ENCODE measurements at places on chromosomes 2 and 18.

GRCh38 chr2:42045848-42046748, 1.7 kb upstream of the PKDCC start:
- DNase-seq = no peak

- no peak for DNase-seq
Observed at GRCh38 chr18:35117951-35118411, 76.8 kb downstream of the MAPRE2 start.

GRCh38 chr2:140353541-140353940, 1573.4 kb upstream of the NXPH2 start:
- no peak for DNase-seq

GRCh38 chr2:107062173-107062572, 176.2 kb upstream of the ST6GAL2 start:
- no peak for DNase-seq

DNA sequence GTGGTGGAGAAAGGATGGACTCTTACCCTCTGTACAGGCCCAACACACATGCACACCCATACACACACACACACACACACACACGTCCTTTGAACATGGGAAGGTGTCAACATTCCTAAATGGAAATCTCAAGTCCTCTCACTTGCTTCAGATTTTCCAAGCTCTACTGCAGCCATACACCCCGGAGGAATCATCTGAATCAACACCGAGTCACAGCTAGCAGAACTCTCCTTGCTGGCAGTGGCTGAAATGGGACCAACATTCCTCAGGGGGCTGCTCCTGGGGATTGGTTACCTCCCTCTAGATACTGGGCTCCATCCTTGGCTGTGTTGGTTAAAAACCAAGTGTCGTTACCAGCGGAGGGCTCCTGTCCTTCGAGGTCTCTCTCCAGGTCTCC, 112.7 kb downstream of the BCL11A start:
- DNase-seq = no peak

- no peak for DNase-seq
Observed at GRCh38 chr2:152348388-152348787, 13.4 kb downstream of the FMNL2 start.

GRCh38 chr2:64283641-64284361, 139.6 kb upstream of the PELI1 start:
- DNase-seq = peak; percentile 66

DNA sequence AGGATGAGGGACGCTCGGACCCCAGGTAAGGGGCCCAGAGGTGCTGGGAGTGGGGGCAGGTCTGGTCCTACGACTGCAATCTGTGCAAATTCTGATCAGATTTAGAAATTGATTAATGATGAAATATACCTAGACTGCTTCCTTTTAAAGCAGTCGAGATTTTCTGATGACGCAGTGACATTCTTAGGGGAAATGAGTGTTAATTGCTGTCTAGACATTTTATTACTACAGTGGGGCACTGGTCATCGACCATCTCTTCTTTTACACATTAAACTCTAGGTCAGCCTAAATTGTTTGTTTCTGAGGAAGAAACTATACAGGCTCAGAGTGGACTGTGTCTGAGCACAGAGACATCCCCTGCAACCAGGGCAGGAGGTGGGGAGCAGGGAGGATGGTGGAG, 154.4 kb upstream of the SALL3 start:
- DNase-seq = no peak

GRCh38 chr18:14944838-14945237, 196.9 kb downstream of the ANKRD30B start:
- no peak for DNase-seq

DNA sequence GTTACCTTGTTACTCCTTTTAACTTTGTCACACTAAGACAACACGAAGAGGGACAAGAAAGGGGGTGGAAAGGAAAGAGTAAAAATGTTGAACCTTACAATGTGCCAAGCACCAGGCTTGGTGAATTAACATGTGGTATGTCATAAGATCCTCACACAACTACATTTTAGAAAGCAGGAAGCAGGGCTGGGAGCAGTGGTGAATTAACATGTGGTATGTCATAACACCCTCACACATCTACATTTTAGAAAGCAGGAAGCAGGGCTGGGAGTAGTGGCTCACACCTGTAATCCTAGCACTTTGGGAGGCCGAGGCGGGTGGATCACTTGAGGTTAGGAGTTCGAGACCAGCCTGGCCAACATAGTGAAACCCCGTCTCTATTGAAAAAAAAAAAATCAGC, 159.3 kb upstream of the CHAC2 start:
- no peak for DNase-seq

DNA sequence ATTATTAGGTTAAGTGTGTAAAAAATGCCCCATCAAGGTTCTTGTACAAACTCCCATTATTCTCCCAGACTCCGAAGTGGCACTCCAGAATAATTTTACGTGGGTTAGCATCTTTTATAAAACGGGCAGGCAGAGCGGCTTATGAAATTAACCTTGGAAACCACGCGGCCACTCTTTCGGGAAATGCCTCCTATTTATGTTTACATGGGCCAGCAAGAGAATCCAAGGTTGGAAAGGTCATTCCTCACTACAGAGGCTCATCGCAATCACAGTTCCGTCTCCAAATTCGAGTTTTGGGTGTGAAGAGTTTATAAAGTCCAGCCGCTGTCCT, 1.2 kb upstream of the IMPA2 start:
- DNase-seq = no peak

DNA sequence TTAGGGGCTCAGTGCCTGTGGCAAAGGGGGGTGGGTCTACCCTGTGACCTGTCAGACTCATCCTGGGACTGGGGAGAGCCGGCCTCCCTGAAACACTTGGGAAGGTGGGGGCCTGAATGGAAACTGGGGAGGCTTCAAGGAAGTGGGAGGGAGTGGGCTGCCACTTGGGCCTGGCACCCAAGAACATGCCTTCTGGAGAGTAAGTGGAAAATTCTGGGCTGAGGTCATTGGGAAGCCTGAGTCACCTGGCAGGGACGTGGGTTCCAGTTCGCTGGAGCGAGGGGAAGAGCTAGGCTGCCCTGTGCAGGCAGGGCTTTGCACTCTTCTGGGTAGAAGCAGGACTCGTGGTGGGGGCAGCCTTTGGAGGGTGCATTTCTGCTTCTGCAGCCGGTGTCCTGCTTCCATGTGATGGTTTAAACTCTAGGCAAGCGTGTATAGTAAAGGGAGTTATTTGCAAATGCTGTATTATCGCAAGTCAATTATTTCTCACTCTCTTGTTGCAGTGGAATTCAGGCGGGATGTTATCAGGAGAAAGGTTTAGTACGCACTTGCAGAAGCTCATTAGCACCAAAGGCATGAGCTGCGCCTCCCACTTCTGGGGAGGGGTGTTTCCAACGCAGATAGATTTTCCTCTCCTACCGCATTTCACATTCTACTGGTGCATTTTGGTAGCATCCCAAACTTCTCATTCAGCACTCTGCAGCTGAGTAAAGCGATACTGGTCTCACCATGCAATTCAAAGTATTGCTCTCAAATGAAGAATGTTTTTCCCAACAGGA, 3.8 kb downstream of the LRRFIP1 start:
- DNase-seq = no peak

- DNase-seq = no peak
Observed at GRCh38 chr2:11456251-11456650, 9.7 kb downstream of the E2F6 start.

DNA sequence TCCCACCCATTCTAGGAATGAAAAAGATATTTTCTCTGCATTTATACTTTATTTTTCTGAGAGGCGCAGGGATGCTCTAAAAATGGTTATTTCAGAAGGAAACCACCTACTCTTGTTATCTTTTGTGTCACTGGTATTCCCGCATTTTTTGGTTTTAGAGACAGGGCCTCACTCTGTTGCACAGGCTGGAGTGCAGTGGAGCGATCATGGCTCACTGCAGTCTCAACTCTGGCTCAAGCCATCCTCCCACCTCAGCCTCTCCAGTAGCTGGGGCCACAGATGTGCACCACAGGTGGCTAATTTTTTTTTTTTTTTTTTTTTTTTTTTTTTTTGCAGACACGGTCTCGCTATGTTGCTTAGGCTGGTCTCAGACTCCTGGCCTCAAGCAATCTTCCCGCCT, 135.9 kb downstream of the NCK2 start:
- no peak for DNase-seq

- no peak for DNase-seq
Observed at GRCh38 chr2:16020389-16021008, 80.1 kb downstream of the MYCN start.

DNA sequence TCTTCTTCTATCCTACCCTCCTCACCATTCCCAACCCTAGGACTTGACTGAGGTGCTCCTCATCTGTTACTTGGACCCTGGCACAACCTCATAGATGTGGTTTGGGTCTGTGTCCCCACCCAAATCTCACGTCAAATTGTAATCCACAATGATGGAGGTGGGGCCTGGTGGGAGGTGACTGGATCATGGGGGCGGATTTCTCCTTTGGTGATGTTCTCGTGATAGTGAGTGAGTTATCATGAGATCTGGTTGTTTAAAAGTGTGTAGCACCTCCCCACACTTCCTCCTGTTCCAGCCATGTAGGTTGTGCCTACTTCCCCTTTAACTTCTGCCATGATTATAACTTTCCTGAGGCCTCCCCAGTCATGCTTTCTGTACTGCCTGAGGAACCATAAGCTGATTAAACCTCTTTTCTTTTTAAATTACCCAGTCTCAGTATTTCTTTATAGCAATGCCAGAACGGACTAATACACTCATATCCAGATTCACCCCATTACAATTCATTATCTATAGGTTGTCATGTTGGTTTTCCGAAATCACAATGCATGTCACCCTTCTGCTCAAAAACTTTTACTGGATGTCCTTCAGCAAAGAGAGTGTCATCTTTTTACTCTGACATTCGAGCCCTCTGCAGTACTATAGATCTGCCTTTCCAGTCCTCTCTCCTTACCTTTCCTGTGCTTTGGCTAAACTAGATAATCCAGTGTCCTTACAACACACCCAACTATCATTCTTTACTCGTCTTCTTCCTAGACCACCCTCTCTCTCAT, 45.7 kb downstream of the APOB start:
- DNase-seq = no peak

GRCh38 chr18:22186484-22186971, 17.1 kb downstream of the GATA6 start:
- DNase-seq = no peak

DNA sequence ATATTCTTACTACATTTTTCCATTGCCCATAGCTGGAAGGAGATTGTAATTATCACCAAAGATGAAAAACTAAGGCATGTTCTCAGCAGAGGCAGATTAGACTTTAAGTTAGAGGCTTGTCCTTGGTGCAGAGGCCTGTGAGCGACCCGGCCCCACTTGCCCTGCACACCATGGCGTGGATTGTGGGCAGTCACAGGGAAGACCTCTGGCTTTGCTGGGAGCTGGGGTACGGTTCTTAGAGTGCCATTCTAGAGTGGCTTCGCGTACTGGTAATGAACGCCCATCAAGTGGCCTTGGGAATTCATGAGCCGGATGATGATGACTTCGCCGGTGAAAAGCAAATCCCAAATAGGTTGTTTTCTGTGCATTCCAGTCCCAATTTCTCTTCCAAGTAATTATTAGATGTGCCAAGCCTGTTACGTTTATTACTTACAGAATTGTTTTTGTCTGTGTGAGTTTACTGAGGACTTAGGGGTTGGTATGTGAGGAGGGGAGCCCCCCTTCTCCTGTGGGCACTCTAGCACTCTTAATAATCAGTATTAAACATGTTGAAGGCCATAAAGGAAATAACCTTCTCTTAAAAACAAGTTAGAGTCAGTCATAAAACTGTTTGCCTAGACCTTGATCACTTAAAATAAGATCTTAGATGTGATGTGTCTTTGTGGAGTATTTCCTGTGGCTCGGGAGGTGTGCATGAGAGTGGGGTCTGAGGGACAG, 90.6 kb downstream of the LDLRAD4 start:
- no peak for DNase-seq

DNA sequence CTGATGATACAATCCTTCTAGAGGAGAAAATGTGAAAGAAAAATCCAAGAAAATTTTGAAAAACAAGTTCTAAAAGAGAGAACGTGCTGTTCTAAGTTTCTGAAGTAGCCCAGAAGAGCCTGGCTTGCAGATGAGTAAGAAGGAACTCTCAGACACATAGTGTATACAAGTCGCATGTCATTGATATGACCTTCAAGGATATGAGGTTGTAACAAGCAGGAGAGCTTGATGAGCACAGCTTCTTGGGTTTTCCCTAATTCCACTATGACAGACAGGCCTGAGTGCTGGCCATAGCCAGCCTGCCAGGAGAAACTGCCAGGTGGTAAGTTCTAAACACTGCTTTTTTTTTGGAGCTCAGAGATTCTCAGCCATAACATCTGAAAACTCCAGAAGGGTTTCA, 235.7 kb upstream of the SIX2 start:
- DNase-seq = no peak

- DNase-seq = peak; percentile 10
Observed at GRCh38 chr18:57585855-57586250, 649 bp downstream of the FECH start.

- peak; percentile 62 for DNase-seq
Observed at GRCh38 chr2:218168635-218169462, 2.1 kb upstream of the CXCR1 start.

GRCh38 chr2:63642946-63643345, 54.2 kb downstream of the MDH1 start:
- DNase-seq = no peak

DNA sequence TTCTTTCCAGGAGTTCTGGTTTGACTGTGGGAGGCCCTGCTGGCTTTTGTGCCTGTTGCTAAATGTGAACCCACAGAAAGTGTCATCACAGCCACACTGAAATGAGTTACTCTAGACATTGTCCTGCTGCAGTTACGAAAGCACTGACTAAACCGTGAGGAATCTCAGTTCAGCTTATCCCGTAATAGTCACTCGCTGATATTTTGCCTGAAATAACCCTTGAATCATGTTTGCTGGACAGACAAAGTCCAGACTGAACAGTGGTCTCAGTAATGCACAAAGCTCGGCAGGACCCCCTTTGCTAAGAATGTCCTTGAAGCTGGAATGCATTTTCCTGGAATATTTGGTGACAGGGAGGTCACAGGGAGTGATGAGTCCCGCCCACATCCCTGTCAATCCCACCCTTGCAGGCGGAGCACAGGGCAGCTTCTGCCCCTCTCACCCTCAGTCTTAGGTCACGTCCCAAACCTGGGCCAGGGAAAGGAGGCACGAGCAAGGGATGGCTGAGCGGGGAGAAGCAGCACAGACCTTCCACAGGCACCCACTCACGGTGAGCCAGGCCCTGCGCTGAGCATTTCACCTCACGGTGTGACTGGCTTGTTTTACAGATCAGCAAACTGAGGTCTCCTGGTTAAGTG, 53.4 kb downstream of the ADI1 start:
- DNase-seq = no peak

- no peak for DNase-seq
Observed at GRCh38 chr2:14288016-14288415, 344.5 kb upstream of the LRATD1 start.

- no peak for DNase-seq
Observed at GRCh38 chr2:26692897-26693849, 651 bp downstream of the KCNK3 start.

All from MM.1S (cell line).